ENCODE measurements at places on chromosomes 1 and 21.
A peak's percentile ranks its signal among the peaks of the same experiment; 100 is the strongest.

GRCh38 chr21:36188081-36188681 lies 31.6 kb downstream of the DOP1B start:
- DNase-seq: no peak

- no peak for DNase-seq
Observed at GRCh38 chr1:46719689-46720088, 775 bp upstream of the EFCAB14 start.

- no peak for DNase-seq
Observed at GRCh38 chr1:41616563-41616962, 132.1 kb upstream of the EDN2 start.

DNA sequence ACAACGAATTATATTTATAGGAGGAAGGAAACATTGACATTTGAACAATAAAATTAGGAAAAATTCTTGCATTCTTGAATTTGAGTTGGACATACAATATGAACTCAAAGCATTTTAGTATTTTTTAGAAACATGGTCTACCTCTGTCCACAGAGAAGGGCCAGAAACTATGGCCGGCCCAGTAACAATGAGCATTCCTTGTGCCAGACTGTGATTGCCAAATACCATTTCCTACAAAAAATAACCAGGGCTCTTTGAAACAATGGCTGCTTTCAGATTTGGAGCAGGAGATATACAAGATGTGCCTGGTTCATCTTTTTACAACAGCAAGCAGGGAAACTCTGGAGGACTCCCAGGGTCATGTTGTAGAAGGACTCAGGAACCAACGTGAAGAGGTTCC lies 38.4 kb downstream of the NOS1AP start:
- no peak for DNase-seq

DNA sequence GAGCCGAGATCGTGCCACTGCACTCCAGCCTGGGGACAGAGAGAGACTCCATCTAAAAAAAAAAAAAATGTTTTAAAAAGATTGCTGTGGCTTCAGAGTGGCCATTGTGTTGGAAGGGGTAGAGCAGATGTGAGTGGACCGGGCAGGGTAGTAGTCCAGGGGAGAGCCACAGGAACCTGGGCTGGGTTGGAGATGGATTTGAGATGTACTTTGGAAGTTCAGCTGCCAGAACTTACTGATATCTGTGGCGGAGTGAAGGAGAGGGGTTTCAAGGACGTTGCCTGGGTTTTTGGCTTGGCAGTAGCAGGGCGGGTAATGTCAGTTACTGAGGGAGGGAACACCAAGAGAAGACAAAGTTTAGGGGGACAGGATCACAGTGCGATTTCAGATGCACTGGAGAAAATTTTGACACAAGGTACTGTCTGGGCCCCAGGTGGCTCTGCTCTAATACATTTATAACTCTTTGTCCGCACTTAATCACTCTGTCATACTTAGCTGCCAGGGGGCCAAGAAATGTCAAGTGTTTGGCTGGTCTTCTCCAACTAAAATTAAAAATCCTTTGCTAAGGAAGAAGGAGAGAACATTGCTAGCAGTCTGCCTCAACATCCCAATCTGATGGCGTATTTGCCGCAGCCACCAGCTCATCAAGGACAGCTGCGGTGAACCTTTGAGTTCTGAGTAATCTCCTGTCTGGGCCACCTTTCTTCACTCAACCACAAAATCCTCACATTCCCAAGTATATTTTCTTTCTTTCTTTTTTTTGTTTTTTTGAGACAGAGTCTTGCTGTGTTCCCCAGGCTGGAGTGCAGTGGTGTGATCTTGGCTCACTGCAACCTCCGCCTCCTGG lies 9.6 kb downstream of the EPHX1 start:
- DNase-seq: no peak

- DNase-seq: no peak
Observed at GRCh38 chr1:115423776-115424175, 85.7 kb upstream of the NGF start.

- no peak for DNase-seq
Observed at GRCh38 chr1:53905509-53905908, 11.5 kb downstream of the DIO1 start.

GRCh38 chr1:116916533-116917445 lies 7.1 kb downstream of the PTGFRN start:
- no peak for DNase-seq

- DNase-seq: no peak
Observed at GRCh38 chr1:155295942-155296267, 5.3 kb downstream of the PKLR start.

GRCh38 chr1:14869187-14869586 lies 270.7 kb downstream of the KAZN start:
- DNase-seq: no peak

DNA sequence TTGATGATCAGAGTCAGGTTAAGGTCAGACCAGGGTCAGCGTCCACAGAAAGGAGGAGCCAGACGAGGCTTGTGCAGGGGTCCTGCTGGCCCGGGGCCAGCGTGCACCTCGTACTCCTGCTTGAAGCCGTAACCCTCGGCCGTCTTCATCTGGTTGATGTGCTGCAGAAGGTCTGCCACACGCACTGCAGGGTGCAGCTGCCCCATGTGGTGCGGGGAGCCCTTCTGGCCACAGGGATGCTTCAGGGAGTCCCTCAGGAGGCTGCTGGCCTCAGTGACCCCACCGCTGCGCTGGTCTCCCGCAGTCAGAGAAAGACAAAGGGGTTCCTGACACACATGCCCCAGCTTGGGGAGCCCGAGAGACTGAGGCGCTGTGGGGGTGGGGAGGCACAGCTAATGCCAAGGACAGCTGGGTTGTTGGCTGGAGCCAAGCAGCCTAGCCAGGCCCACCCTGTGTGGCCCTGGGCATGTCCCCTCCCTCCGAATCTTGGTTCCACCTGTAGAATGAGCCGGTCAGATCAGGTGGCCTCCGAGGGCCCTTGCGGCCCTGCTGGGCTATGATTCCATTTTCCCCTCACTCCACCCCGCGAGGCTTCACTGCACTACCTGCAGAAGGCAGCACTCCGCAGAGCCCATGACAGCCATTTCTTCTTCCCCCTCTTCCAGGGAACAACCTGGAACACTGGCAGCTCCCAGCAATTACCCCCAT lies 251.9 kb downstream of the PTPRU start:
- no peak for DNase-seq

DNA sequence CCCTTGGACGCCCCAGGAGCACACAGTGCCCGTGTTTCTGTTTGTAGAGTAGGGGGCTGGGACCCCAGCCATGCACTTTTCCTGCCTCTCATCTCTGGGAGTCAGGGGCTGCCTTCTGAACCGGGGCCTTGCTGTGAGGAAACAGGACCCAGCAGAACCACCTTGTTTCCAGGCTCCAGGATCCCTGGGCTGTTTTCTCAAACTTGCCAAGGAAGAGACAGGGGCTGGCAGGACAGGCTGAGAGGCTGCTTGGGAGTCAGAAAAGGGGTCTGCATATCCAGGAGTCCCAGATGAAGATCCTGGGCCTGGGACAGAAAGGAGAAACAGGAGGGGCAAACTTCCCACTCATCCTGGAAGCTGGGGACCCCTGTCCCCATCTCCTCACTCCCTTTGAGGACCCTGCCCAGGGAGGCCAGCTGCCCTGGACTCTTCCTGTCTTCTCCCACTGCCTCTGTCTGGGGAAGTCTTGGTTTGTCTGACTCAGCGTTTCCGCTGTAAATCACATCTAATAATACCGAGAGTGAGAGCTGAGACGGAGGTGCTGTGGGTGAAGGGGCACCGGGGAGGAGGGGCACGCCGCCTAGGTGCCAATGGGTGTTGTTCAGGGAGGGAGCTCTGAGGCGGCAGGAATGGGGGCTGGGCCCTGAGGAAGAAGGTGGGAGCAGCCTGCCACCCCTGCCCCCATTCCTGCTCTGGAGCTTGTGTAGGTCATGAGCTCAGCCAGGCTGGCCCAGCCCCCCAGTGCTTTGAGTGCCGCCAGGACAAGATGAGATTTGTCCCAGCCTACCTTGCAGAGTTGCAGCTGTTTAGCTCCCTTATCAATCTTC lies 16.7 kb downstream of the POU3F1 start:
- peak; percentile 65 for DNase-seq

- no peak for DNase-seq
Observed at GRCh38 chr21:26962621-26963181, 4.2 kb downstream of the ADAMTS5 start.

DNA sequence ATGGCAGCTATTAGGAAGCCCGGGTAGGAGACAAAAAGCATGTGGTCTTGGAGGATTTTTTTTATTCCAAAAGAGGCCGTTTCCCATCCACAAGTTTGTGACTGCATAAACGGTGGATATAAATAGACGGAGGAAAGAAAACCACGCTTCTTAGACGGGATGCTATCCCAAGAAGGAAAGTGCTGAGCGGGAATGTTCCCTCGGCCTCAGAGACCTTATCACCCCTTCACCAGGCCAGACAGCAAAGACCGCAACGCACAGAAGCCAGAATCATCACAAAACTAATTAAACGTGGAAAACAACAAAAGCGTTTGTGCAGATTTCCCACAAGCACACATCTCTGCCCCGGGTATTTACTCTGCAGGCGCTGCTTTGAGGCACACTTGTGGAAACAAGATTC lies 43.2 kb downstream of the HLCS start:
- no peak for DNase-seq

DNA sequence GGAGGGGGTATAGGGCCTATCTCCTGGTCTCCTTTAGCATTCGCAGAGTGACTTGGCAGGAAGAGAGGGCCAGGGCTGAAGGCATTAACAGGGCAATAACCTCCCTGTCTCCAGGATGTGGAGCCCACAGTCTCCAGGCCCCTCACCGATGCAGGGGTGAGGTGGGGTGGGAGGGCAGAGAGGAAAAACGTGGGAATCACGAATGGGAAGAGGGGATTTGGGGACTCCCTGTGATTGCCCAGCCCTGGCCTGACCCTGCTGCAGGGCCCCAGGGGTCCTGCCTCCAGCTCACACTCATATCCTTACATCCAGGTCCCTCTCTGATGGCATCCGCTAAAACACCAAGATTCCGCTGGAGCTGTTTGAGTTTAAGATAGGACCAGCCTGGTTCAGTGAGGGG lies 14.6 kb downstream of the TFAP2E start:
- DNase-seq: no peak

DNA sequence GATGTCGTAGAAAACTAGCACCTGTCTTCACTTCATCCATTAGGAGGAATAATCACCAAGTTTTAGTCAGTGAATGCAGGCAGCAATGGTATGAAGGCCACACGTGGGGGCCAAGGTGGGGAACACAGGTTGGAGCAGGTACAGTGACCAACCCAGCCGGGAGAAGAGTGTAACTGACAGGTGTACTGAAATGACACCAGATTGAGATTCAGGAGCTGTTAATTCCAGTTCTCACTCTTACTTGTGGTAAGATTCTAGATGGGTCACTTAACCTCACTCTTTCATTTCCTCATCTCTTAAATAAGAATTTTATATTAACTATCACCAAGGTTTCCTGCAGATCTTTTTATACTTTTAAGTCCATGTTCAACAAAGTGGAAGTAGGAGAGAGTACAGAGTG lies 206.2 kb upstream of the PTBP2 start:
- no peak for DNase-seq

- DNase-seq: no peak
Observed at GRCh38 chr1:38990386-38990737, 714 bp upstream of the AKIRIN1 start.

- peak; percentile 60 for DNase-seq
Observed at GRCh38 chr1:226990133-226990716, 50.1 kb downstream of the COQ8A start.

GRCh38 chr1:161772397-161772796 lies 6.3 kb downstream of the ATF6 start:
- DNase-seq: no peak

DNA sequence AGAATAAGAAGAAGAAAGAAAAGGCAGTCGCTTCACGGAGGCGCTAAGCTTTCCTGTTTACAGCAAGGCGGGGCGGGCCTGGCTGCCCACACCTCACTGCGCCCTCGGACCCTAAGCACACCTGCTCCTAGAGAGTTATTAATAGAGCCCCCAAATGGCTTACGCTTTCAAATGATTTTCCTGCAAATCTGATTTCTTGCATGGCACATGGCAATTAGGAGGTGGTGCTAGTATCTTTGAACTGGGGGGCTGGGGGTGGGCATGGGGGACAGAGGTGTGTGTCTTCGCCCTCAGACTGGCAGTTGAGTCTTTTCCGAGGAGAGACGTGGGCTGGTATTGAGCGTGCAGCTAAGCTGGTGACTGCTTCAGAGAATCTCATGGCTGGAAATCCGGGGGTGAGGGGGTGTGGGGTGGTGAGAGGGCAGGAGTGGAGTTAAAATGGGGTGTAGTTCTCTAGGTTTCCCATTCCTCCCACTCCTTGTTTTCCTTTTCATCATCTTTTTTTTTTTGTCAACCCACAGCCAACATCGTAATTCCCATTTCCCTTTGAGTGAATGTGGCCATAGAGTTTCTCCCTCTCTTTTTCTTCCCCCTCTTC lies 1.3 kb downstream of the S1PR1 start:
- DNase-seq: peak; percentile 68

- DNase-seq: peak; percentile 6
Observed at GRCh38 chr1:46131712-46132528, 509 bp downstream of the PIK3R3 start.

- DNase-seq: no peak
Observed at GRCh38 chr1:203513585-203514031, 19.7 kb downstream of the OPTC start.

GRCh38 chr1:214707306-214708087 lies 104.5 kb downstream of the CENPF start:
- no peak for DNase-seq

DNA sequence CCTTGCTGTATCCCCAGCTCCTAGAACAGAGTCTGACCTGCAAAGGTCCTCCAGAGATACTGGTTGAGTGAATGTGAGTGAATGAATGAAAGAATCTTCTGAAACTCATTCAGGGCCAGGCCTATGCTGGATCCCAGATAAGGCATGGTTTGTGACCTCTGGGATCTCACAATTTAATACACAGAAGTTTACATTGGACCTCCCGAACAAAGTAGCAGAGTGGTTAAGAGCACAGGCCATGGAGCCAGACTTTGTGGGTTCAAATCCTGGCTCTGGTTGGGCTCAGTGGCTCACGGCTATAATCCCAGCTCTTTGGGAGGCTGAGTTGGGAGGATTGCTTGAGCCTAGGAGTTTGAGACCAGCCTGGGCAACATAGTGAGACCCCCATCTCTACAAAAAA lies 50.8 kb upstream of the CTPS1 start:
- no peak for DNase-seq

- no peak for DNase-seq
Observed at GRCh38 chr1:112114540-112114939, 125.1 kb upstream of the KCND3 start.

DNA sequence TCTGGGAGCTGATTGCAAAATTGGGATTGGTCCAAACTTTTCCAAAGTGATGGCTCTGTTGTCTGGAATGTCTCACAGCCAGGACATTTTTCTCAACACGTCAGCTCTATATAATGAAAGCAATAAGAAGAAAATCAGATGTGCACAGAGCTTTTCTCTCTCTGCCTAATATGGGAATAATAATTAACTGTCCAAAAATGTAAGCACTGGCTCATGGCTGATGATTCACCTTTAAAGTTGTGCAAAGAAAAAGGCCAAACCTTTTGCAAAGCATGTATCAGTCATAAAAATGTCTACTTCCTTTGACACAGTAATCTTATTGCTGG lies 30.4 kb downstream of the ZNF281 start:
- no peak for DNase-seq
